Activated CD8-positive, alpha-beta T cell treated with anti-CD3 and anti-CD28 coated beads, Interleukin-2, amount 10 ng/mL, durations not matched to agents 7 days and 5 days (primary cell): ENCODE measurements at places on chromosomes 7 and 10. TPM values are rescaled to one million over a fixed set of nuclear protein-coding genes. Genes with fewer than 3 reads are reported as not detected.

Gene UCN3
- total RNA-seq = not detected

Gene AGBL3
- total RNA-seq = 3.6 TPM

Gene TRIM56
- total RNA-seq = 66.8 TPM

Gene NAT16
- total RNA-seq = not detected

Gene CALHM3
- 0.45 TPM for total RNA-seq

Gene LDB3
- not detected for total RNA-seq

Gene ZFYVE27
- 27.3 TPM for total RNA-seq

Gene FBXL13
- total RNA-seq = 0.13 TPM

Gene AKR1C4
- not detected for total RNA-seq

Gene ANKRD61
- 0.29 TPM for total RNA-seq

Gene A1CF
- not detected for total RNA-seq

Gene ADRA2A
- not detected for total RNA-seq

Gene TMEM176B
- not detected for total RNA-seq

Gene RINT1
- total RNA-seq = 21.9 TPM

Gene PRKCQ
- 60.1 TPM for total RNA-seq

Gene TMUB1
- total RNA-seq = 82.6 TPM

Gene PVRIG
- 64.8 TPM for total RNA-seq

Gene SLC13A1
- not detected for total RNA-seq

Gene GATA3
- total RNA-seq = 42.5 TPM

Gene LEP
- not detected for total RNA-seq

Gene OSBPL3
- 83.0 TPM for total RNA-seq

Gene GFRA1
- total RNA-seq = not detected

Gene FRMPD2
- not detected for total RNA-seq

Gene AP4M1
- total RNA-seq = 10.8 TPM

Gene FAM185A
- 10.5 TPM for total RNA-seq
